Activated CD4-positive, alpha-beta T cell treated with anti-CD3 and anti-CD28 coated beads, Interleukin-2, amount 50 U/mL, for 4 hours (primary cell): ENCODE measurements at places on chromosomes 5 and 9.

DNA sequence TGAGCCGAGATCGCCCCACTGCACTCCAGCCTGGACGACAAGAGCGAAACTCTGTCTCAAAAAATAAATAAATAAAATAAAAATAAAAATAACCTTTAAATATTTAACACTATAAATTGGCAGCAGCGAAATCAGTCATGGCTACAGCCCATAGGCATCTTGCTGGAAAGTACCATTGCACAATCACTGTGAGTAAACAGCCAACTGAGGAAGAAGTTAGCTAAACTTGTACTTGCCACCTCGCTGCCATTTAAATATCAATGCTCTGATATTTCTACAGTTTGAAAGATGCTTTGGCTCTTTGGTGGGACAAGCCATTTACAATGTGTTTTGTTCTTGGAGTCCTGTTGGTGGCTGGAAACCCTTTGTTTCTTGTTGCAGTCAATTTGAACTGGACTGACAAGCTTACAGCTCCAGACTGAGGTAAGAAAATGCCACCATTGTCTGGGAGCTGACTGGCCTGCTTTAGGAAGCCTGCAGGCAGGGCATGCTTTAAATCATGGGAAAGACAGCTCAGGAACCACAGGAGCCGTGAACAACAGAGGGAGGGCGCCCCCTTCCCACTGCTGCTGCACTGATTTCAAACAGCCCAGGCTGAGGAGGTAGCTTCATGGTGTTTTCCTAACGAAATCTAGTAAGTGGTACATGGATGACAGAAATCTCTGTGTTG, 322.8 kb upstream of the RFX3 start:
- no peak for DNase-seq

- no peak for DNase-seq
Measured at GRCh38 chr5:109351988-109352864, 57.5 kb downstream of the PJA2 start.

- DNase-seq = no peak
Measured at GRCh38 chr9:126565336-126566128, 48.2 kb upstream of the LMX1B start.

- DNase-seq = no peak
Measured at GRCh38 chr5:112086740-112087139, 329.7 kb upstream of the NREP start.
